Stimulated activated CD8-positive, alpha-beta memory T cell treated with anti-CD3 and anti-CD28 coated beads, Interleukin-4, amount 100 ng/mL, for 1 hour (primary cell): ENCODE measurements at places on chromosomes 2 and 18.

- DNase-seq, result no peak
These were observed 123.6 kb upstream of the CDCA7 start for GRCh38 chr2:173231042-173231441.

GRCh38 chr2:45681675-45682074 is 30.2 kb downstream of the PRKCE start:
- DNase-seq, result no peak

DNA sequence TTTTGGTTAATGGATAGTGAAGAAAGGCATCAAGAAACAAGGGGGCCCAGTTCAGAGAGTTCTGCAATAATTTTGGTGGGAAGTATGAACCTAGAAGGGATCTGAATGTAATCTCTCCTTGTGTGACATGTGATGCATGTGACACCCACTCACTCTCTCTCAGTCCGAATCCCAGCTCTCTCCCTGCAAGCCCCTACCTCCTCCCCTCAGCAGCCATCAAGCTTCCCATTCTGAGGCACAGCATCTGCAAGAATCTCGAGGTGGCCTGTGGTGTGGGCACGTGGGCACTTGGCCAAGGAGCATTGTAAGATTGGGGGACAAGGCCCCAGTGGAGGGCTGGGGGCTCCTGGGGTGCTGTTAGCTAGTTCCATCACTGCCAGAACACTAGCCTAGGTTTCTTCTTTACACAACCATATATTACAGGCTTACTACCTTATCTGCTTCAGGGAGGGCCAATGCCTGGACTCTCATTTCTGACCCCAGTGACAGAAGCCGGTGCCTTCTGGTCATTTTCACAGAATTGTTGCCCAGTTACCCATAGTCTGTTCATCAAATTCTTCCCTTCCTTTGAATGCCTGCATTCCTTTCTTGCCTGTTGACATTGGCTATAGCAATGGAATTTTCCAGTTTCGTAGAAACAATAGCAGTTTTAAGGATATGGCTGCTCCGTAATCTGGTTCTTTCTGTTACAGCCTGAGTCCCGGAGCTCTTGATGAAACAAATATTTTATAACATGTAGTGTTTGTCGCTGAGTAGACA is 13.3 kb upstream of the LCLAT1 start:
- no peak for DNase-seq

- no peak for DNase-seq
These were observed 318.3 kb downstream of the MEIS1 start for GRCh38 chr2:66753257-66753656.

DNA sequence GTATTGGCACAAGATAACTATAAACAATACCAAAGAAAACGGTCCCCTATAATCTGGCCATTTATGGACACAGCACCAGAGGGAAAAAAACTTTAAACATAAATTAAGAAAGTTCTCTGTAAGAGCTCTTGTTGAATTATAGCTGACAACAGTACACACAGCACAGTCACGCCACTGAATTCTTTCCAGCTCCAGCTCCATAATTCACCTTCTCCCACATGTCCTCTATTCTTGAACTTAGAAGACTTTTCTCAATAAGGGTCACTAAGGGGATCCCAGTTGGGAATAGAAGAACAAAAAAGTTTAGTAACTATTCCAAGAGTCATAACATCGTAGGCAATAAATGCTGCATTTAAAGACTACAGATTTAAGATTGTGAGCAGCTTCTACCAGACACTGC is 124.6 kb upstream of the CYP1B1 start:
- DNase-seq, result no peak

- DNase-seq, result no peak
These were observed 329.3 kb downstream of the ETAA1 start for GRCh38 chr2:67726416-67726815.

DNA sequence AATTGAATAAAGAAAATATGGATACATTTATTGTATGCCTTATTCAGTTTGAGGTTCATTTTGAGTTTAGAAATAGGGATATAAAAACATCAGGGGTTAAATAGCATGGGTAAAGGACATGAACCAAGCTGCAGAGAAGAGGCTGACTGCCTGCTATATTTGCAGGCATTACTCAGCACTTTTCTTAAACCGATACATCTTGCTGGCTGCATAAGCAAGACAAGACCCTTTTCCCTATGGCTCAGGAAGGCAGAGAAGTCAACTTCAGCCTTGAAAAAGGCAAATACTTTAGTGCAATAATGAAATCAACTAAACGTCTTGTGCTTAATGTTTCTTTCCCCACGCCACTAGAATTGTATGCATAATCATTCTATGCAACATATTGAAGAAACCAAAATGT is 36.4 kb downstream of the SCN1A start:
- no peak for DNase-seq
